A549 treated with CORT108297 at 1 μM for 4 hours (cell line): ENCODE measurements at places on chromosomes 3 and 15. TPM values are rescaled to one million over a fixed set of nuclear protein-coding genes. Genes with fewer than 3 reads are reported as not detected.

MAGI1 gene
- total RNA-seq, result 3.2 to 4.9 TPM (median 3.7 TPM) in 5 replicates

CHDH gene
- total RNA-seq, result 1.9 to 2.6 TPM (median 2.5 TPM) in 5 replicates

CLDN18 gene
- total RNA-seq, result not detected in 5 replicates

CILP gene
- 0.06 to 0.09 TPM (median 0.07 TPM) in 5 replicates for total RNA-seq

FOXB1 gene
- not detected in 5 replicates for total RNA-seq

GOLGA6L10 gene
- 0.46 to 0.79 TPM (median 0.68 TPM) in 5 replicates for total RNA-seq

POPDC2 gene
- 0.19 to 0.32 TPM (median 0.27 TPM) in 4 of 5 replicates, not detected in the other for total RNA-seq
